ENCODE measurements at places on chromosomes 1 and 21.
A peak's percentile ranks its signal among the peaks of the same experiment; 100 is the strongest.

DNA sequence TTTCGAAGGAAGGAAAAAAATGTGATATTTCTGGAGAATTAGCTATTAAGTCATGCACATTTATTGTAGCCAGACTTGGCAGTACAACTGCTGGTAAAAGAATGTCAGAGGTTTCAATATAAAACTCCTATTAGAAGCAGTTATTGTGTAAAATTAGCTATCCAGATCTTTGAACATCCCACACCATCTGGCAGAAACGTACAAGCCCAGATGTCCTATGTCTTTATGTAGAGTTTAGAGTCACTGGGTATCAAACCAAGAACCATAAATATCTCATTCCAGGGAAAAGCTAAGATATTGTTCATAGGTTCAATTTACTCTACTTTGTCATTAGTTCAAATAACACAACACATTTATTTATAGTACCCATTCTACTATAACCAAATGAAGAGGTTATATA lies 31.4 kb downstream of the OLFM3 start:
- DNase-seq = no peak

DNA sequence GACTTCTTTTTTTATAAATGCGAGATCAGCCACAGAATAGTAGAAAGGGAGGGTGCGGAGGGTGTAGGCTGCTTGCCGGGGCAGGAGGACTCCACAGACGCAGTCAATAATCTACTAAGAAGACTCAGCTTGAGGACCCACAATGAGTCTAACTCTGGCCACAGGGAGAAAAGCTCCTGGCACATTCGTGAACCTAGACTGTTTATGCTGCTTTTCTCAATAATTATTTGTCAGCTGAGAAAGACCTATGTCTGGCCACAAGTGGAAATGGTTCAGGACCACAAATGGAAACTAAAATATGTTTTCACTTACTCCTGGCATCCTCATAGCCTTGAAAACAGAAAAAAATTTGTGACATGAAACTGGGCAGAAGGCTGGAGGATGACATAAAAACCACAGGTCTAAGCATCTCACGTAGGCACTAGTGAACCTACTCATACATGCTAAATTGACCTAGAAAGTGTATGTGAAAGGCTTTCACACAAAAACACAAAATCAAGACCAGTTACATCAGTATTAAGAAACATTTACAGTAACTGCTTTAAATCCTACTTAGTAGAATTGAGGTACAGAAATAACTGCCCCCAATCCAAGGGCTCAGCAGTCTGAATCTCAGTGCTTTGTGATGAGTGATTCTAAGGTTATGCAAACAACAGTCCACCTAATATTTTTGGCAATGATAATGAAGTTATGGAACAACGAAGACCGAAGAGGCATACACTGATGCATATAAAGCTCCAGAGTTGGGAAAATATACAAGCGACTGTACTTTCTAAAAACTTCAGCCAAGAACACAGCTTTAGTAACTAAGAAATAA lies 159.5 kb downstream of the SLC45A1 start:
- DNase-seq = peak; percentile 75

DNA sequence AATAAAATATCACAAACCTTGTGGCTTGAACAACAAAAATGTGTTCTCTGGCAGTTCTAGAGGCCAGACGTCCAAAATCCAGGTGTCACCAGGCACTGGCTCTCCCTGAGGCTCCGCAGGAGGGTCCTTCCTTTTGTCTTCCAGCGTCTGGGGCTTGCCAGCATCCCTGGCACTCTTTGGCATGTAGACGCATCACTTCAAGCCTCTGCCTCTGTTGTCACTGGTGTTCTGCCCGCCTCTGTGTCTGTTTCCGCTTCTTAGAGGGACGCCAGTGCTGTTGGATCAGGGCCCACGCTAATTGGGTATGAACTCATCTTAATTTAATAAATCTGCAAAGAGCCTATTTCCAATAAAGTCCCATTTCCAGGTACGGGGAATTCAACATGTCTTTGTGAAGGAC lies 273.7 kb upstream of the C1orf174 start:
- DNase-seq = no peak

DNA sequence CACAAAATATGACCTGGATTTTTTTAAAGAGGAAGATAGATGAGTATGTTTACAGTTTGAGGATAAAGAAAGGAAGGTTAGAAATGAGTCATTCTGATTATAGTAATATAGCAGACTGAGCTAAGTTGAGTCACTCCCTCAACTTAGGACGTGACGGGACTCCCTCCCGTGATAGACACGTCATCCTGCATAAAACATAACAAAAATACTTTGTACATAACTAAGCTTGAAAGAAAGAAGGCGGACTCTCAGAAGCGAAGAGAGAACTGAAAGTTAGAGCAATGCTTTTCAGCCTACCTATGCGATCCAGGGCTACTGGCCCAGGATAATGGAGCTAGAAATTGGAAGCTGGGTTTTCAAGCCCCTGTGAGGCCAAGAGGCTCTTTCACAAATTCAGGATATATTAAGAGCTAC lies 53.0 kb upstream of the DESI2 start:
- DNase-seq = peak; percentile 78

GRCh38 chr1:38273196-38273804 lies 226.7 kb upstream of the POU3F1 start:
- DNase-seq = no peak

DNA sequence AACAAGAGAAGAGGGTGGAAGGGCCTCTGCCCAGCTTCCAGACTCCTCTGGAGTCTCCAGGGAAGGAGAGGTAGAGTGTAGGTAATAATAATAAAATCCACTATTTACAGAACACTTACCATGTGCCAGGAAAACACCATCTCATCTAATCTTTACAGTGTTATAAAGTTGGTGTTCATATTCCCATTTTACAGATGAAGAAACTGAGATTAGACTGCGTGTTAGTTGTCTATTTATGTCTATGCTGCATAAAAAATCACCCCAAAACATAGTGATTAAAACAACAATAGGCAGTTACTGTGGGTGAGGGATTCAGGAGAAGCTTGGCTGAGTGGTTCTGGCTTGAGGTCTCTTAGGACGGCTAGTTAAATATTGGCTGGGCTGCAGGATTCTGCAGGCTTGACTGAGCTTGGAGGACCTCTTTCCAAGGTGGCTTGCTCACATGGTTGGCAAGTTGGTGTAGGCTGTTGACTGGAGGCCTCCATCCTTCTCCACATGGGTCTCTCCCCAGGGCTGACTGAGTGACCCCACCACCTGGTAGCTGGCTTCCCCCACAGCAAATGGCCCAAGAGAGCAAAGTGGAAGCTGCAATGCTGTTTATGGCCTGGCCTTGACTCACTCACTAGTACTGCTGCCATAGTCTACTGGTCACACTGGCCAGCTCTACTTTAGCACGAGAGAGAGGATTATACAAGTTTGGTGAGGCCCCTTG lies 6.5 kb upstream of the ALX3 start:
- DNase-seq = peak; percentile 41

DNA sequence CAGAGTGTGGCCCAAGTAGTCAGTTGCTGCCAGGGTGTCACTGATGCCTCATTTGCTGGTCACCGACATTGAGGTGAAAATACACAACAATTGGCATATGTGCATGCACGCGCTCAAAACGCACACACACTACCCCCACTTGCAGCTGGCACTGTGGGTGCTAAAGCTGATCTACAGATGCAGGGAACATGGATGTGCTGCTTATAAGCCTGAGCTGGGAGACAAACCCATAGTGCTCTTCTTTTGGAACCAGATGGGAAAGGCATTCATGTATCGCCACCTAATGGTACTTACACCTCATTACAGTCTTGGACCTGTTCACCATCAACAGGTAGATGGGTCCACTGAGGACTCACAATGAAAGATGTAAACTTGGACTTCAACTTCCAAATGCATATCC lies 70.3 kb upstream of the CAMK1G start:
- DNase-seq = peak; percentile 58

- no peak for DNase-seq
Measured at GRCh38 chr1:43432907-43433306, 20.8 kb downstream of the HYI start.

GRCh38 chr1:14375226-14375625 lies 223.3 kb upstream of the KAZN start:
- no peak for DNase-seq

DNA sequence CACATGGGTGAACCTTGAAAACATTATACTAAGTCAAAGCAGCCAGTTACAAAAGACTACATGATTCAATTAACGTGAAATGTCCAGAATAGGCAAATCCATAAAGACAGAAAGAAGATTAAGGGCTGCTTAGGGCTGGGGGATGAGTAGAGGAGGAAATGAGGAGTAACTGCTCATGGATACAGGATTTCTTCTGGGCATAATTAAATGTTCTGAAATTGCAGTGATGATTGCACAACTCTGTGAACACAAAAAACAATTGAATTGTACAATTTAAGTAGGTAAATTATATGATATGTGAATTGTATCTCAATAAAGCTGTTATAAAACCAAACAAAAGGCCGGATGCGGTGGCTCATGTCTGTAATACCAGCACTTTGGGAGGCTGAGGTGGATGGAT lies 52.2 kb downstream of the RERE start:
- no peak for DNase-seq
